ENCODE measurements at places on chromosomes 4 and X.

DNA sequence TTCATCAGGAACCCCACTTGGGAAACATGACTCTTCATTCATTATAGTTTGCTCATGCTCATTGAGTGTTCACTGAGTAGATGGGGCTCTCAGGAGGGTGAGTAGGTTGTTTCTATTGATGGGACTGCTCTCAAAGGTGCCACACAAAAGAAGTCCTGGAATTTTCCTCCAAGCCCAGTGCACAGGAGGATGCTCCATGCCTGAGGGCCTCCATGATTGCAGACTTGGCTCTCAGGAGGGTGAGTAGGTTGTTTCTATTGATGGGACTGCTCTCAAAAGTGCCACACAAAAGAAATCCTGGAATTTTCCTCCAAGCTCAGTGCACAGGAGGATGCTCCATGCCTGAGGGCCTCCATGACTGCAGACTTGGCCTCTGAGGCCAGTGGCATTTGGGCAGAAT, 108.5 kb downstream of the ZNF674 start:
- no peak for DNase-seq

DNA sequence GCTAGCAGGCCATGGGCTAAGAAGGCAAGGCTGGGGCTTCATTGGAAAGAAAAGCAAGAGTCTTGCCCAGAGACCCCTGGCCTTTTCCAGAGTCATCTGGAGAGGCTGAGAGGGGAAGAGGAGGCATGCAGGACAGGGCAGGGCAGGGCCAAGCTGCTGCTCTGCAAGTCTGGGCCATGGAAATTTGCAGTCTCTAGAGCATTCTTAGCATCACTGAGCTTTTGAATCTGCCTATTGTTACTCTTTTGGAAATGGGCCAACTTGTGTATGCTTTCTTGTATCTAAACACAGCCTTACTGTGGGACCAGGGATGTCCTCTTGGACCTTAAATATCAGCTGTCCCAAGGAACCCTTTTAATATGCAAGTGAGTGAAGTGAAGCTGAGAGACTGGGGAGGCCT, 560.5 kb downstream of the MID1IP1 start:
- no peak for DNase-seq

DNA sequence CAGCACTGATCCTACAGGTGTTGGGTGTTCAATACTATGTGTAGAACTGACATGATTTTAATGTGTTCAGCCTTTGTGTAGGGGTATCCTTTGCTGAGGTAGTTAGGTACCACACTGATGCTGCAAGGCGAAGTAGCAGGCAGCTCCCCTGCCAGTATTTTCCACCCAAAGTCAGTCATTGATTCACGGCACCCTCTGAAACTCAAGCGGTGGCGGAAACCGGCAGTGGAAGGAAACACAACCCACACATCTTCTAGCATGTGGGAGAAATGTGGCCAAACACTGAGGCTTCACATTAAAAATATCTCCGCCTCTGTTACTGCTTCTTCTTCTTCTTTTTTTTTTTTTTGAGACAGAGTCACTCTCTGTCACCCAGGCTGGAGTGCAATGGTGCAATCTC, 126.3 kb downstream of the AASDH start:
- no peak for DNase-seq

DNA sequence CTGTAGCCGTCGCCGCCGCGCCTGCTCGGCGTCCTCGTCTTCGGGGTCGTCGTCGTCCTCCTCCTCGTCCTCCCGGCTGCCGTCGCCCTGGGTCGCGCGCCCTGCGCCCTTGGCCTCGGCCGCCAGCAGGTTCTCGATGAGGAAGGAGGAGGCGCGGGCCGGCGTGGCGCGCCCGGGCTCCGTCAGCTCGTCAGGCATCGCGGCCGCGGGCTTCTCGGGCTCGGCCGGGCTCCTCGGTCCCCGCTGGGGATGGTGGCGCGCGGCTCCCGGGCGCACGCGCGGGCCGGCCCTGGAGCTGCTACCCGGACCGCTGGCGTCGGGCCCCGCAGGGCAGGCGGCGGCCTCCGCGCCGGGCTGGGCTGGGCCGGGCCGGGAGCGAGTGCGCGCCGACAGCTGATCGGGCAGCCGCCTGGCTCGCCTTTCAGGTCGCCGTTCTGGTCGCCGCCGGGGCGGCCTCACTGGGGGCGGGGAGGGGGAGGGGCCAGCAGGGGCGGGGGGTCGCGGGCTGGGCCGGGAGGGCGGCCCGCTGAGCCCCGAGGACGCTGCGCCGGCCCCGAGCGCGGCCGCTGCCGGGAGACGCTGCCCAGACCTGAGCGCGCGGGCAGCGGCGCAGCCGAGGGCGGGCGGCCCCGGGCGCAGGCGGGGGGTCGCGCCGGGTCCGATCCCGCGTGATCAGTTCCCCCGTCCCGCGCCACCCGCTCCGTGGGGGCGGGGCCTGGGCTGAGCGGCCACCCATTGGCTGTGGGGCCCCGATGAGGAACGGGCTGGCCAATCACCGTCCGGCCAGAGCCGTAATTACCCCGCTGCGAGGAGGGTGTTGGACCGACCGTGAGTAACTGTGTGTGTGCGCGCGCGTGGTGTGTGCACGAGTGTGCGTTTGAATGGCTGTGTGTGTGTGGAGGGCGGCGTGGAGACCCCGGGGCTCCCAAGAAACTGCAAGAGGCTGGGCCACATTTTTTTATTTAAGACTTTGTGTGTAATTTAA, at the start of gene HMX1:
Gene HMX1, minus strand, starts transcription at position 423 of the 985 bp plus-strand sequence. Its CDS starts 225 bp downstream, at position 198.
- no peak for DNase-seq

- no peak for DNase-seq
Measured at GRCh38 chr4:188158336-188158735, 19.1 kb downstream of the TRIML1 start.

DNA sequence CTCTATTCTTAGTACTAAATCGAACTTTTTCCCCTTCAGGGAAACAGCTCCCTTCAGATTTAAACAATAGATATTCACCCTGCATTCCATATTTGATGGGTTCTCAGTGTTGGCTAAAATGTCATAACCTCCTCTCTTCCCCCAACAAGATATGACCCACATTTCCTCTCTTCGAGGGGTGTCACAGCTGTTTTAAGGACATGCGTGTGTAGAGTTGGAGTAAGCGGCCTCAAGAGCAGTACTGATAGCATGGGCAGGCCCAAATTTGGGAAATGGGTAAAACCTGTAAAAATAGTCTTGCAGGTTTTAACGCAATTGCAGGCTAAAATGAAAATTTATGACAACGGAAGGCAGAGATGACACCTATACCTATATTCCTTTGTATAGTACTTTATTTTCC, 28.7 kb downstream of the SAT1 start:
- DNase-seq, result no peak

- no peak for DNase-seq
Measured at GRCh38 chr4:125331116-125331515, 16.4 kb downstream of the FAT4 start.

GRCh38 chrX:12360383-12360782, 222.1 kb downstream of the FRMPD4 start:
- no peak for DNase-seq

DNA sequence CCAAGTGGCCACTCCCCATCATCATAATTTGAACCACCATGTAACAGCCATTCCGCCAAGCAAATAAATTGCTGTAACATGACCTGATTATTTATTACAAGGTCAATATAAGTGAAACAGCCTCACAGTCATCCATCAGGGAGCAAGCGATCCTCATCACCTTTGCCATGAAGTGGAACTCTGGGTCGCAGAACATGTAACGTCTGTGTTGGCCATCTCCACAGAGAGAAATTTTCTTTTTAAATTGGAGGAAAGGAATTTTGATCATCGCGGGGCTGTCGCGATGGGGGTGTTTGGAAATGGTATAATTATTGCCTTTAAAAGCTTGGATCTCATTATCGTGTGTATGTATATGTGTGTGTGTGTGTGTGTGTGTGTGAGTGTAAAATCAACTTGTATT, 90.2 kb downstream of the SHOX start:
- DNase-seq, result no peak

DNA sequence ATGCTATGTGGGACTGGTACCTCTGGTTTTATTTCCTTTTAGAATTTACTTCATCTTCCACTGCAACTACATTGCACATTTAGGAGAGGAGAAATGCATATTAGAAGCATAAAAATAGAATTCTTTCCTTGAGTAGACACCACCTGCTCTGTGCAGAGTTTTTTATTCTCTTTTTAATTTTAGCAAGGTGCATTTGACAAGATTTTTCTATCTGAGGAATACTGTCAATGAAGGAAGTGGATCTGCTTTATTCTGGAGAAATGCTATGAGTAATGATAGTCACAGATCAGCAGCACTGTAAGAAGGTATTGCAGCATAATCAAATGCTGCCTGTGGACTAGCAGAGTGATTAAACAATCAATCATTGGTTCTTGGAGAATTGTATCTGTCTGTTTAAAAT, 1038.3 kb downstream of the RAPGEF2 start:
- no peak for DNase-seq

DNA sequence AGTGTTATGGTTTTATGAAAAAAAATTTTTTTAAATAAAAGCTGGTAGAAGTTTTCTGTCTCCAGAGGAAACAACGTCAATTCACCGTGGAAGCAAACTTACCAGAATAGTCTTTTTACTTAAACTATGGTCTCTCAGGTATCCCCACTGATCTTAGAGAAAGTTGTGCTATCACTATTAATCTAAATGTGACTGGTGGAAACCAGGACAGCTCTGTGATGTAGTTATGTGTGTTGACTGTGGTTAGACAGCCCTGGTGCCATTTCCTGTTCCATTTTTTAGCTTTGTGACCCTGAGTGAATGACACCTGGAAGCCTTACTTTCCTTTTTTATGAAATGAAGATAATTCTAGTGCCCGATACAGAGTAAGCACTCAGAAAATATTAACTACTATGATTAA, 111.8 kb upstream of the HUWE1 start:
- no peak for DNase-seq

DNA sequence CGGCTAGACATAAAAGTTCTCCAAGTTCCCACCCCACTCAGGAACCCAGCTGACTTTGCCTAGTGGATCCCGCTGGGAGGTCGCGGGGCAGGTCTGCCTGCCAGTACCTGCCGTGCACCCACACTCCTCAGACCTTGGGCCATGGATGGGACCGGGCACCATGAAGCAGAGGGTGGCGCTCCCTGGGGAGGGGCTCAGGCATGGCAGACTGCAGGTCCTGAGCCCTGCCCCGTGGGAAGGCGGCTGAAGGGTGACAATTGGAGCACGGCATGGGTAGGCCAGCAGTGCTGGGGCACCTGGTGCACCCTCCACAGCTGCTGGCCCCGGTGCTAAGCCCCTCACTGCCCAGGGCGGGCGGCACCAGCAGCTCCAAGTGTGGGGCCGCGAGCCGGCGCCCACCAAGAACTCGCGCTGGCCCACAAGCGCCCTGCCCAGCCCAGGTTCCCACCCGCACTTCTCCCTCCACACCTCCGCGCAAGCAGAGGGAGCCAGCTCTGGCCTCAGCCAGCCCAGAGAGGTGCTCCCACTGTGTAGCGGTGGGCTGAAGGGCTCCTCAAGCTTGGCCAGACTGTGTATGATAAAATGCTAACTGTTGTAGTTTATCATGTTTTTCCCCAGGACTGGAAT, 63.1 kb downstream of the UGT2A2 start:
- no peak for DNase-seq

DNA sequence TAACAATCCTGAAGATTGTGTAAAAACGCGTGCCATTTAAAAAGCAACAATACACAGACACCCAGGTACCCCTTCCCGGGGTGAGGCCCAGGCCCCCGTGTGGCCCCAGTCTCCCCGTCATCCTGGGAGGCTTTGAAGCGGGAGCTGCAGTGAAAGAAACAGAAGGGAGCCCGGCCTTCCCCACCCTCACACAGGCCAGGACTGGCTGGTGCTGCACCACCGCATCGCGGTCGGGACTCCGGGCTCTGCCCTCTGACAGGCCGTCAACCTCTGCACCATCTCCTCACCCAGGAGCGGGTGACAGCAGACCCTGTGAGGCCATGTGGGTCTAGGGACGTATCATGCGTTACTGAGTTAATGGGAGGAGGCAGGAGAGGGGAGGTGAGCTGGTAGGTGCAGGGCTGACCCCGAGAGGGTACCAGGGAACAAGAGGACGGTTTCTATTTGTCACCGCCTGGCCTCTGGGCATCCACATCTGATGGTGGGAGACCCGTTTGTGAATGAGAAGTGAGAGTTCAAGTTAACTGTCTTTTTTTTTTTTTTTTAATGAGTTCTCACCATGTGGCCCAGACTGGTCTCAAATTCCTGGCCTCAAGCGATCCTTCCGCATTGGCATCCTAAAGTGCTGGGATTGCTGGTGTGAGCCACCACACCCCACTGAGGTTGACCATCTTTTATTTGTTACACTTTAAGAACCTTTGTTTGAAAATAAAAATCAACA, 27.3 kb downstream of the PIGG start:
- no peak for DNase-seq

DNA sequence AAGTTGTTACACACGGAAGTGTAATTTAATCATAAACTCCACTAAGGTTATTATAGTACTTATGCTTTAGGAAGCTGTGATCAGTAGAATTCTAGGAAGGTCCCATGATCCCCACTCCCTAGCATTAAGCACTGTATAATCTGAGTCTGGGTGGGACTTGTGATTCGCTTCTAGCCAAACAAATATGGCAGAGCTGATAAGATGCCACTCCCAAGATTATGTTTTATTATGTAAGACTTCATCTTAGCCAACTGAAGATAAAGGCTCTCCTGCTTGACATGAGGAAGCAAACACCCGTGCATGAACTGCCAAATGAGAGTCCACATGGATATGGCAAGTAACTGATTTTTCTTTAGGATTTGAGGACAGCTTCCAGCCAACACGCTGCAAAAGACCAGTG, 186.4 kb upstream of the NDST3 start:
- DNase-seq, result no peak

DNA sequence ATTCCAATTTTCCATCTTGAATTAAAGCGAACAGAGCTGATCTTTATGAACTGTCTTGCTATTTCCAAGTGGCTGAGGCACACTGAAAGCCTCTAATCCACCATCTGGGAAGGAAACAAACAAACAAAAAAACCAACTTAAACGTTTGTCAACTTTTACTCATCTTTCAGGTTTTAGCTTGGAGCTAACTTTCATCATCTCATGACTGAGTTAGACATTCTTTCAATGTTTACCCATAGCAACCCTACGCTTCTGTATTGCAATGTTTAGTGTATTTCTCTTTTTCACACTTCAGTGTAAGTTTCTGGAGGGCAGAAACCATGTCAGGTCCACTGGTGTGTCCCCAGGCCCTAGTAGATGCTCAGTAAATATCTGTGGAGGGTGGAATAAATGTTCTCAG, 343.8 kb downstream of the GBA3 start:
- DNase-seq, result no peak

GRCh38 chrX:105221374-105221773, 880 bp upstream of the TEX13A start:
- no peak for DNase-seq

- DNase-seq, result no peak
Measured at GRCh38 chr4:143354990-143355389, 18.3 kb downstream of the GAB1 start.

DNA sequence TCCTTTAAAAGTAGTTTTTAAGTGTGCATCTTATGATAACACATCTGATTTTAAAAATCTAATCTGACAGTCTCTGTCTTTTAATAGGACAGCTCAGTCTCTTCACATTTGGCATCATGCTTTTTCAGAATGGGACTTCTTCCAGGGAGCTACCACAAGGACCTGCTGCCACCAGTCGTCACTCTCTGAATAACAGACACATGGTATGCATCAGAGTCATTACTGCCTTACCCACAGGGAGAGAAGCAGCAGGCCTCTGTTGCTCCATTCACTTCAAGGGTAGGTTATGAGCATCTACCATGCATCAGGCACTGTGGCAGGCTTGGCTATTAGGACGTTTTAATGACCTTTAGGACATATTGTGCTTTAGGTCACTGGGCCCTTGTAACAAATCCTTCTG, 50.0 kb upstream of the AFAP1 start:
- DNase-seq, result no peak
